ENCODE measurements at places on chromosomes 4 and X.

DNA sequence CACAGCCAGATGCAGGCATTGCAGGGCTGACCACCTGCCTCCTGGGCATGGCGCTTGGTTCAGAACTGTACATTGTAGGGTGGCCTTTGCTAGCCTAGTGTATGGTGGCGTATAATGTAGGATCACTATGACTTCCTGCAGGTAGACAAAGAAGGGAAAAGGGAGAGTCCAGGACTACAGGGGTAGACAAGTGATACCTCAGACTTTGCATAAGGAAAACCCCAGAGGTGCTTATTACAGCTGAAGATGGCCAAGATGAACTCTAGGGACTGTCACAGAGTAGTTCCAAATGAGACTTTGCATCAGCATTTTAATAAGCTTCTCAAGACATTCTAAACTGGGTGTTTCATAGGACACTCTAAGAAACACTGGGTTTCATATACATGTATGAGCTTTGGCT is 116.4 kb upstream of the PUDP start:
- DNase-seq: no peak

DNA sequence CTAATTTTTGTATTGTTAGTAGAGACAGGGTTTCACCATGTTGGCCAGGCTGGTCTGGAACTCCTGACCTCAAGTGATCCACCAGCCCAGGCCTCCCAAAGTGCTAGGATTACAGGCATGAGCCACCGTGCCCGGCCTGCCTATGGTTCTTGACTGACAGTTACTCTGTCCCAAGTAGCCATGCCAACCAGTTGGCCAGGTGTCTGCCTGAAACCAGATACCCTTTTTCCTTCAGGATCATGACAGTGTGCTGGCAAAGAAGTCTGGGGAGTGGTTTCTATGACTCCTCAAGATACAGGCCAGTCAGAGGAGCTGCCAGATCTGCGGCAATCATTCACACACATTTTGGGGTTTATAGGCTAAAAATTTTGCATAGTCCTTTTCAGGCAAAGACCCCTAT is 1.7 kb upstream of the LAS1L start:
- DNase-seq: no peak

- no peak for DNase-seq
These were observed 468 bp downstream of the GLA start for GRCh38 chrX:101407167-101407747.

GRCh38 chrX:29687687-29688086 is 527.7 kb upstream of the MAGEB2 start:
- no peak for DNase-seq

GRCh38 chr4:31908261-31908660 is 1188.1 kb downstream of the PCDH7 start:
- DNase-seq: no peak

Data from lower leg skin (tissue), 4 donors.